ENCODE measurements at places on chromosomes 2 and 18.

GRCh38 chr2:186664385-186665043, 29.3 kb upstream of the FAM171B start:
- no peaks in the 10 kb centered on the region for H3K27me3 ChIP-seq
- H3K27ac ChIP-seq, result no peak overlapping the region
- no peaks in the 10 kb centered on the region for H3K4me1 ChIP-seq
- H3K4me3 ChIP-seq, result no peak overlapping the region

DNA sequence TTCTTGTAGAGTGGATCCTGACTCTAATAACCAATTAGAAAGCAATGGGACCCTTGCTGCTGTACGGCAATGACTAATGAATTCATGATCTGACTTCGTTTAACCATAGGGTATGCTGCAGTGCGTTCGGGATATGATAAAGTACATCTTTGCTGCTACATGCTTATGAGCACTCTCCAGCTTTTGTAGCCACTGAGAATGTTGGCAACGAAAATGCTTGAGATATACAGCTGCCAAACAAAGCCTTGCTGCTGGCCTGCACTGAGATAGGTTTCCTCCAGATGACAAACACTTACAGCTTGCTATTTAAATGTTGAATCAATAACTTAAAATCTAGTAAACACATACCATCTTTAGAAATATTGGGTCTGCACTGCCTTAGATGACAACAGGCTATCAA, 372.4 kb upstream of the SLC8A1 start:
- DNase-seq, result no peak
- H3K27me3 ChIP-seq, result peaks cover 5% of the 10 kb centered on the region

DNA sequence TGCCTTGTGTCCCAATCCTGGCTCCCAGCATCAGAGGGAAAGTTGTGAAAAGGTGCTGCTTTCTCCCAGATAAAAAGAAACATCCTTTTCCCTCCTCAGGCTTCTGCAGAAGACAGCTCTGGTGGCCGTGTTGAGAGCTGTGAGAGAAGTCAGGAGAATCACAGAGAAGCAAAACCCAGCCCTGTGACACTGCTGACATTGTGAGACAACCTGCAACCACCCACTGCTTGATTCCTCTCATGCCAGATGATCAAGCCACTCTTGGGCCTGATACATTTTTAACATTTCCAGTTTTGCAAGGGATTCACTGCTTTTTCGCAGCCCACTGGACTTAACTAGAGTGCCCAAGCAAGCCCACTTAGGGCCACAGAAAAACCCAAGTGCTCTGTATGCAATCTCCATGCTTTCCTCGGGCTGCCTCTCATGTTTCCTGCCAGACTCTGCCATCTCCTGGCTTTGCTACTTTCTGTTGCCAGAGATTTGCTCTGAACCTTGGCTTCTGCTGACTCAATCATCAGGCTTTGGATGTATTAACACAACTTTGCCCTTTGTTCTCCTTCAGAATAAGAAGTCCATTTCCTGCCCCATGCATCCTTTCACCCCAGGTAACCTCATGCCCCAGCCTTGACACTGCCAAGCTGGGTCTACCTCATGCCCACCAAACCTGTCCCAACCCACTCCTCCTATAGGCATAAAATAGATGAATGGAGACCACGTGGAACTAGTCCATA, 24.9 kb upstream of the TTR start:
- no peaks in the 10 kb centered on the region for H3K27me3 ChIP-seq
- no peak overlapping the region for H3K27ac ChIP-seq
- H3K4me1 ChIP-seq, result no peaks in the 10 kb centered on the region
- H3K36me3 ChIP-seq, result no peaks in the 10 kb centered on the region
- DNase-seq, result no peak

- H3K4me3 ChIP-seq, result no peak overlapping the region
- no peak for DNase-seq
- H3K27ac ChIP-seq, result peak overlapping the region; percentile 98
- H3K27me3 ChIP-seq, result no peaks in the 10 kb centered on the region
Measured at GRCh38 chr18:48932822-48933510, 17.8 kb downstream of the SMAD7 start.

GRCh38 chr2:96945014-96945413, 41.4 kb downstream of the FAM178B start:
- H3K27ac ChIP-seq, result no peak overlapping the region
- DNase-seq, result no peak
- no peaks in the 10 kb centered on the region for H3K36me3 ChIP-seq
- no peaks in the 10 kb centered on the region for H3K4me1 ChIP-seq
- no peak overlapping the region for H3K4me3 ChIP-seq
- H3K27me3 ChIP-seq, result no peaks in the 10 kb centered on the region

DNA sequence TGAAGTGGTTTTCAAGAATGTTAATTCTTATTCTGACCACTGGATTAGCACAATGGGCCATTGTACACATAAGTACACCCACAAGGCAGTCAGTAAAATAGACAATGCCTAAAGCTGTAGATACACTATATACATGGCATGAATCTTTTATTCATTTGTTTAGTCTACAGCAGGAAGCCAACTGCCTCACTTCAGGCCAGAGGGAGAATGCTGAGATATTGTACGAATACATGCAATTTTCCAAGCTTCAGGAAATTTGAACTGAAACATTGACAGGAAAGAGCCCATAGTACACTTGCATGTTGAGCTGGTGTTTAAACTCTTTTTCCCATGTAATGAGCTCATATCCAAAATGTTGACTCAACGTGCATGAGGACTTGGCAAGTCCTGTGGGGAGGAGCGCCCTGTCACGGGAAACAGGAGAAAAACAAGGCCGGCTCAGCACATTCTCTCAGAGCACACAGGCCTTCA, 111.6 kb upstream of the CYP1B1 start:
- H3K4me3 ChIP-seq, result no peak overlapping the region
- H3K27ac ChIP-seq, result no peak overlapping the region
- H3K27me3 ChIP-seq, result no peaks in the 10 kb centered on the region
- DNase-seq, result no peak
- no peaks in the 10 kb centered on the region for H3K36me3 ChIP-seq

- H3K27me3 ChIP-seq, result peaks cover 6% of the 10 kb centered on the region
- no peaks in the 10 kb centered on the region for H3K36me3 ChIP-seq
- no peak overlapping the region for H3K27ac ChIP-seq
- H3K4me1 ChIP-seq, result no peaks in the 10 kb centered on the region
- no peak overlapping the region for H3K4me3 ChIP-seq
- DNase-seq, result no peak
Measured at GRCh38 chr2:100484390-100484789, 14.1 kb downstream of the NMS start.

DNA sequence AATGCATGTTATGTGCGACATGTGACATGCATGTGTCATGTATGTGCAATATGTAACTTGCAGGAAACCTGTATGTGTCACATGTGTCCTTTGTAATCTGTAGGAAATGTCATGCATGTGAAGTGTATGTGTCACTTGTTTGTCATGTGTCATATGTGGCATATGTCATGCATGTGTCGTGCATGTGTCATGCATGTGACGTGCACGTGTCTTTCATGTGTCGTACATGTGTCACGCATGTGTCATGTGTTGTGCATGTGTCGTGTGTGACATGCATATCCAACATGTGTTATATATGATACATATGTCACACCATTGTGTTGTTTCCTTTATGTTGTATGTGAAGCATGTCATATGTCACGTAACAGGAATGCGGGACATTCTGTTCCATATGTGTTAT, 2153.2 kb upstream of the PIK3C3 start:
- H3K4me3 ChIP-seq, result no peak overlapping the region
- peaks cover 20% of the 10 kb centered on the region for H3K4me1 ChIP-seq
- no peaks in the 10 kb centered on the region for H3K27me3 ChIP-seq
- H3K36me3 ChIP-seq, result no peaks in the 10 kb centered on the region
- H3K27ac ChIP-seq, result no peak overlapping the region
- DNase-seq, result no peak

DNA sequence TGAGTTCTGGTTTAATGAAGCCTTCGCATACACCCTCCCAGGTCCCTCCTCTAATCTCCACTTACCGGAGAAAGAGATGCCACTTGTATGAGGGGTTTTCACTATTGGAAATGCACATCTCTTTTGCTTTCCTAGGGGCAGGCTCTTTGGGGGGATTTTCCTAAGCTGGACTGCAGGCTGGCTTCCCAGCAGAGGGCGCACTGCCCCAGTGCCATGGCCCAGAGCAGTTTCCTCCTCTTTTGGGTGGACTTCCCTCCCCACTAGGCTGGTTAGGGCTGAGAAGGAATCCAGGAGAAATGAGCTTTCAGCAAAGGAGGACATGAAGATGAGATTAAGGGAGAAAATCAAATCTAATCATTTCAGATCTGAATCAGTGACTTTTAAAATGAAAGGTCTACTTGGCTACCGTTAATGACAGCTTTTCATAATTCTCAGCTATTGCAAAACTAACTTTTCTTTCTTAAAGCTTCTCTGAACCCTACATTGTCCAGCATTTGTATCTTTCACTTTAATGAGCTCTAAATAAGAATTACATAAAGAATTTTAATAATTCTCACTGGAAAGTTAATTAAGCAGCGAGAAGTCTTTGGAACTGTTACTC, 784.1 kb upstream of the FANCL start:
- no peaks in the 10 kb centered on the region for H3K4me1 ChIP-seq
- H3K4me3 ChIP-seq, result no peak overlapping the region
- DNase-seq, result no peak
- H3K36me3 ChIP-seq, result no peaks in the 10 kb centered on the region
- no peak overlapping the region for H3K27ac ChIP-seq

- no peaks in the 10 kb centered on the region for H3K27me3 ChIP-seq
- H3K36me3 ChIP-seq, result no peaks in the 10 kb centered on the region
- H3K27ac ChIP-seq, result no peak overlapping the region
- no peak for DNase-seq
- no peak overlapping the region for H3K4me3 ChIP-seq
Measured at GRCh38 chr2:18501729-18502128, 58.7 kb downstream of the RDH14 start.

DNA sequence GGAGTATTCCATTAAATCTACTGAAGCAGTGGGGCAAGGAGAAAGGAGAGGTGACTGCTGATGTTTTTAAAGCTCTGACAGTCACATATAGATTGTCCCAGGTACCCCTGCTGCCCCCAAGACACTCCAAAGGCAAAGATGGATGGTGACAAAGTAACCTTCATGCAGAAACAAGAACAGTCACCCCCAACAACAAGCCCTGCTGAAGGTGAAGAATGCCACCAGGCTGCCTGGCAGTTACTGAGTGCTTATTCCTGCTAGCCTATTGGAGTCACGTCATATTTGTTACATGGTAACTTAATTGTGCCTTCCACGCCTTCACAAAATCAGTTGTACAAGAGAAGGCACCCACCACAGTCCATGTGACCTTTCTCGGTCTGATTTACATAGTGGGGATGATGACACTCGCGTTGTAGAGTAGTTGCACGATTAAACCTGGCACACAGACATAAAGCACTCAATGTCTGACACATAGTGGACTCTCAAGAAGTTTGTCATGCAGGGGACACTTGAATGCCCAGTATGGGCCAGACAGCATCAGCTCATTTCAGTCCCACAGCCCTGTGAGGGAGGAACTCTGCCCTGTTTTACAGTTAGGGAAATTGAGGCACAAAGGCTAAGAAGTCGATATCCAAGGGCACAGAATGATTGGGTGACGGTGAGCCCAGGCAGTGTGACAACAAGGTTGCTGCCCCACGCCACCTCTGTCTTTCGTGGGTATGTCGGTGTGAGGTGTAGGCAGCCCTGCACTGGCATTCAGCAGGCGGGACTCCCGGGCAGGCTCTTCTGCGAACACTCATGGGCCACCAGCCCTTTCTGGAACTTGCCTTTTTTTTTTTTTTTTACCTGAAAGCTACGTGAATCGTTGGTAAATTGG, 62.7 kb downstream of the ZCCHC2 start:
- H3K27ac ChIP-seq, result no peak overlapping the region
- H3K27me3 ChIP-seq, result no peaks in the 10 kb centered on the region
- DNase-seq, result no peak

- H3K27ac ChIP-seq, result no peak overlapping the region
- no peak for DNase-seq
- no peaks in the 10 kb centered on the region for H3K4me1 ChIP-seq
- H3K36me3 ChIP-seq, result no peaks in the 10 kb centered on the region
Measured at GRCh38 chr2:185625604-185626003, 113.0 kb upstream of the FSIP2 start.

DNA sequence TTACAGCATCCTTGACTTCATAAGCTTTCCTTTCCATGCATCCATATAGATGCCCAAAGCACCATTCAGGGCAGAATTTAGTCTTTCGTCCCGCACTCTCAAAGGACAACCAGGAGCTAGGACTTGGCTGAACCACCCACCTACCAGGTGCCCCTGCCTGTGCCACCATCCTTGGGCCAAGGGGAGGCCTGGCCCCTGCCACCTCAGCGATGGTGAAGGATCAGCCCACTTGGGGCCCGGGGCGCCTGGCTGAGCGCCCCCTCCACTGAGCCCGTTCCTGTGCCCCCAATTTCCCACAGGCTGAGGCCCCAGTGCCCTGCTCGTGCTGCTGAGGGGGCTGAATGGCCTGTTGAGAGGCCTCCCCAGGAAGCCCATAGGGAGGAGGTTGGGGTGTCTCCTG, 33.3 kb upstream of the ALPP start:
- peaks cover 12% of the 10 kb centered on the region for H3K27me3 ChIP-seq
- no peaks in the 10 kb centered on the region for H3K36me3 ChIP-seq
- H3K4me1 ChIP-seq, result no peaks in the 10 kb centered on the region
- no peak overlapping the region for H3K27ac ChIP-seq

- H3K27me3 ChIP-seq, result no peaks in the 10 kb centered on the region
- DNase-seq, result no peak
- no peak overlapping the region for H3K27ac ChIP-seq
- H3K4me1 ChIP-seq, result peaks cover 10% of the 10 kb centered on the region
- no peaks in the 10 kb centered on the region for H3K36me3 ChIP-seq
Measured at GRCh38 chr2:24121469-24121868, 1.7 kb downstream of the PFN4 start.

DNA sequence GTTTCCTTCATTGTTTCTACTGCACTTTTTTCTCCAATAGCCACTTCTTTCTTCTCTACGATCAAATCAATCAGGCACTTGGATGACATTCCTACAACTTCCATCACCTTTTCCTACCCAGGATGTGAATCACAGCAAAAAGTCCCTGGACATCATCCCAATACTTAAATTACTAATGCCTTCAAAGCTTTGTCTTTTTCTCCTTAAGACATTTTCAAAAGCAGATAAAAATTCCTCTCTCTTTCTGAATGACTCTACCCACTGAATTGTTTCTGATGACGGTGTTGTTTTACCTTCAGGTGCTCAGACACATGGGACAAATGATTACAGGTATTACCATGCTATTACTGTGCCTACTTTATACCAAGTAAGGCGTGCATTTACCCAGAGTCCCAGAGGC, 500.9 kb downstream of the FBXO15 start:
- peak overlapping the region; percentile 97 for H3K27ac ChIP-seq
- no peaks in the 10 kb centered on the region for H3K36me3 ChIP-seq
- H3K4me3 ChIP-seq, result no peak overlapping the region
- DNase-seq, result no peak
- H3K4me1 ChIP-seq, result peaks cover 33% of the 10 kb centered on the region
- no peaks in the 10 kb centered on the region for H3K27me3 ChIP-seq

DNA sequence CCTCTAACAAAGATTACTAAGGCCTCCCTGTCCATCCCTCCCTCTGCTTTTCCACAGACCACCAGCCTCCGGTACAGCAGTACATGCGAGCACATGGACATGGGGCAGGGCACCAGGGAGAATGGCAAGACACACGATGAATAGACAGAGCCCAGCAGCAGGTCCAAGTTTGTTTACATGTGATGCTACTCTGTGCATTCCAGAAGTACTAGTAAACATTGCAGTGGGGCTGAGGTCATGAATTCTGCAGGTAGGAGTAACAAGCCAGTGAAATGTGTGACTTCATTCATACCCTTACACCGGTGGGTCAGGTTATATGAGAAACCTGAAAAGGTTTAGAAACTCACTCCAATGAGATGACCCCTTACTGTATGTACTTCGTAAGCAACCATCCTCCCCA, 205.7 kb downstream of the BCL11A start:
- H3K4me3 ChIP-seq, result no peak overlapping the region
- no peaks in the 10 kb centered on the region for H3K36me3 ChIP-seq
- H3K27ac ChIP-seq, result no peak overlapping the region
- DNase-seq, result no peak
- no peaks in the 10 kb centered on the region for H3K27me3 ChIP-seq
- no peaks in the 10 kb centered on the region for H3K4me1 ChIP-seq
